ENCODE measurements at places on chromosomes 2 and 18.

GRCh38 chr2:42602218-42602875 is 33.9 kb downstream of the MTA3 start:
- no peak for ATAC-seq

- ATAC-seq: no peak
Measured at GRCh38 chr18:7741640-7742039, 174.5 kb downstream of the PTPRM start.

GRCh38 chr2:161355983-161356382 is 47.8 kb downstream of the PSMD14 start:
- no peak for ATAC-seq

GRCh38 chr2:11799826-11800225 is 53.4 kb downstream of the LPIN1 start:
- ATAC-seq: no peak

GRCh38 chr2:86570059-86570458 is 6.8 kb upstream of the CHMP3 start:
- no peak for ATAC-seq

GRCh38 chr2:239309398-239310245 is 91.2 kb downstream of the HDAC4 start:
- ATAC-seq: no peak

DNA sequence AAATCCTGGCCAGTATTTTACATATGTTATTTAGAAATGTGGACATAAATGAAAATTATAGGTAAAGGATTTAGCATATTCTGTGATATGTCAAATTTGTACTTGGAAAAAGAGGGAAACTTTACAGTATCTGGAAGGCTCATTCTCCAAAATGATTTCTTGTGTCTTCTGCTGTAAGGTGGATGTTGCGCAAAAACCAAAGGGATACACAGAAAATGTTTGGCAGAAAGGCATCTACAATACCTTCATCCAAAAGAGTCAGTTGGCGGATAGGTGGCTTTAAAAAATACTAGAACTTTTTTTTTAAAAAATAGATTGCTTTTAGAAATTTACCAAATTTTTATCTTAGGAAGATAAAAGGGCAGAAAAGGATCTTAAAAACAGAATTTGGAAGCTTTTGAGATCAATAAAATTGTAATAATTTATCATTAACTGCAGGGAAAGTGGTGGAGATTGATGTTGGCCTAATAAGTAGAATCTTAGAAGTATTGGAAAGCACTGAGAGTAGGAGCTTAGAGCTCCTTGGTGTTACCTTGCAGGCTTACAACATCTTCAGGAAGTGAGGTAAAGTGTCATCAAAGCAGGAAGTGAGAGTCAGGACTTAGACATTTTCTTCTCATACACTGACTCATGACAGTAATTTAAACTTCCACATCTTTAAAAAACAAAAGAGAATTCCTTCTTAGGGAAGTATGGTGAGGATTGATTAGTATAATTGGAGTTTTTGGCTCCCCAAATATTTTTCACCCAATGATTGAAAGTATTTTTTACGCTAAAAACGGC is 2.1 kb downstream of the NABP1 start:
- ATAC-seq: peak; percentile 6

DNA sequence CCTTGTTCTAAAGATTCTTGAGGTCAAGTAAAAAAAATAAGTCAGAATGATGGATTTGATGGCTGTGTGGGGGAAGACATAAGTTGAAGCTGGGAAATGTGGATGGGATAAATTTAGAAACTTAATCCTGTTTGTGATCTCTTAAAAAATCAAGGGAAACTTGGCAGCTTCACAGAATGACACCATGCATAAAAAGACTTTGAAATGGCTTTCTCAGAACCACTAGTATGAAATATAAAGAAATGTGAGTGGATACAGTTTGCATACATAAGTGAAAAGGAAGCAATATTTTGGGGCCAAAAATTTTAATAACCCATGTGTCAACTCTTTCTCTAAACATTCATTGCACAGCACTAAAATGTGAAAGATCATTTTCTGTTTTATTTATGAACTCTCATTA is 21.7 kb downstream of the CDH19 start:
- ATAC-seq: no peak

GRCh38 chr2:67479261-67479660 is 82.1 kb downstream of the ETAA1 start:
- no peak for ATAC-seq

DNA sequence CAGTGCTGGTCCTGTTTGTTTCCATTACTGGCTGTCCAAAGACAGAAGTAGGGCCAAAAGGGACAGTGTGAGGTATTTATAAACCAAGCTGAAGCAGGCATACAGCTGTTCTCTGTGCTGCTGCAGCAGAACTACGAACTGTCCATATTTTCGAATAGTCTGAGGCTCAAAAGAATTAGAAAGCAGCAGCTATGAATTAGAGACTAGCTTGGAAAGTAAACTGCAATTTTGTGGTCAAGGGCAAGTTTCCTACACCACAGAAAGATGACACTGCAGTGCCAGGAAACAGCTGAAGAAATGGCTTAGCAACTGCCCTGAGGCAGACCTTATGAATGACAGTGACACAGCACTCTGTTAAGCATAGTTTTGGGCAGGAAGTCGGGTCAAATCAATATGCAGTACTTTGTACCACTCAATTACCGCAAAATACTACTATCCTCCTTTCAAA is 125.3 kb downstream of the TMEM131 start:
- ATAC-seq: peak; percentile 80

- peak; percentile 72 for ATAC-seq
Measured at GRCh38 chr2:112679484-112679883, 33.7 kb downstream of the SLC20A1 start.

DNA sequence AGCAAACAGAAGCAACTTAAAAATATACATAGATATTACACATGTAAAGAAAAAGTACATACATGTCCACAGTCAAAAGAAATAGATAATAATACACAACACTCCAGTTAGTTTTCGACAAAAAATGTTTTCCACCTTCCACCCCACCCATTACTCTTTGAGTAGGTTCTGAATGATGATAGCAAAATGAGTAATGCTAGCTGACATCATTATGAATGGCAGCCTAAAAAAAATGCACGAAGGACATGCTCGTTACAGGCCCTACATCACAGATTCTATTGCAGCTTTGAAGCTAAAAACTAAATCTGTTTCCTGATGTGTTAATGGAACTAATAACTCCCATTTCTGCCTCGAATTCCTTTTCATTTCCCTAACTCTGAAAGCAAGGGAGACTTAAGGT is 578.7 kb upstream of the NETO1 start:
- ATAC-seq: no peak

- ATAC-seq: no peak
Measured at GRCh38 chr2:50480507-50480906, 551.4 kb downstream of the NRXN1 start.

GRCh38 chr18:55097456-55098170 is 138.4 kb upstream of the CCDC68 start:
- ATAC-seq: peak; percentile 10

DNA sequence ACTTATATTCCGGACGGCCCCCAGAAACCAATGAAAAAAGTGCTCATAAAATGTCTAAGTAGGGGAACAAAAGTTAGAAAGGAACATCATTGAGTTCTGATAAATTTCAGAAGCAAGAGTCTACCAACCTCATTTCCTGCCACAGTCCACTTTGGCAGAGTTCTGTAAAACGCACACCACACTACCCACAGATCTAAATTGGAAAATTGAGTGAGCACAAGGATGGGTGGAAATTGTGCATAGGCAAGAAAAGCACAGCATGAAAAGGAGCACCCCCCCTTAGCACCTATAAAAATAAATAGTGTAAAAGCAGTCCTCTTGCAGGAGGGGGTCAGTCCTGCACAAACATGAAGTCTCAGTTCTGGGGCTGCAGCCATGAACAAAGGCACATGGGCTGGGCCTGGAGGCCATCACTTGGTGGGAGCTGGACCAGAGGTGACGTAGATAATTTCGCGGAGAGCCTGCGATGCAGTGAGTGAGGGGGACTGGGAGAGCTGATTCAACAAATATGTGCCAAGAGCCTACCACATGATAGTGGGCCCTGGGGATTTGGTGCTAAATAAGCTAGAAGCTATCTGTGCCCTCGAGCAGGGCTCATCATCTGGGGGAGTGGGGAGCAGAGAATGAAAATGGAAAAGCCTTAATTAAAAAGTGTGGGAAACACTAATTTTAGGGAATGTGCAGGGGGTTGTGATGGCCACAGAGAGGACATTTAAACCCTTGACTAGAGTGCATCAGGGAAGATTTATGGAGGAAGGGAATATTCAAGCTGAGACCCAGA is 48.9 kb upstream of the SPP2 start:
- ATAC-seq: no peak

DNA sequence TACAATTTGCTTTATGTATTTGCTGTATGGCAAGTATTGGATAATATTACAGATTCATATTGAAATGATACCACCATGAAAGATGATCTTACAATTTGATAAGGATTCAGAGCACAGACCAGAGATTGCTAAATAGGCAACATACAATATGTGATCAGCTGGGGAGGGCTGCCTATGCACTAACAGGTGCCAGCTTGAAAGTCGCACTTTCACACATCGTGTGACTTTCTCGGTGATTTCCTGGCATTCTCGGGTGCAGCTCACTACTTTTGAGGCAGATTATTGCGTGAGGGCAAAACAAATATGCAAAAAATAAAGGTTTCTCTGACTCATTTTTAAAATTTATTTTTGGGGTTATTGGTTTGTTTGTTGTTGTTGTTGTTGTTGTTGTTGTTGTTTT is 36.0 kb downstream of the RBMS1 start:
- ATAC-seq: no peak

DNA sequence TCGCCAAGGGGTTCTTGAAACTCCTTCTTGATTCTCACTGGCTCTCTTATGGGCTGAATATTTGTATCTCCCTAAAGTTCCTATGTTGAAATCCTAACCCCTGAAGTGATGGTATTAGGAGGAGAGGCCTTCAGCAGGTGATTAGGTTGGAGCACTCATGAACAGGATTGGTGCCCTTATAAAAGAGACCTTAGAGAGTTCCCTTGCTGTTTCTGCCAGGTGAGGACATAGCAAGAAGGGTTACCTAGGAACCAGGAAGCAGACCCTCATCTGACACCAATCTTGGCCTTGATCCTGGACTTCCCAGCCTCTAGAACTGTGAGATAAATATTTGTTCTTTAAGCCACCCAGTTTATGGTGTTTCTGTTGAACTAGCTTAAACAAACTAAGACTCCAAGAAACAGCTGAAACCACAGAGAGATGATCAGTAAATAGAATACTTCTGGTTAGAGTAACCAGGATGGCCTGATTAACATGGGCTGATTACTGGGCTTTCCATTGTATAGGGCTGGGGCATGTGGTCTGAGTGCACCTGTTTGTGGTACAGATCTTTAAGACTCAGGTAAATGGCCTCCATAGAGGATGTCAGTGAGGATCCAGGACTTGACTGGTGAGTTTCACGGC is 7.7 kb upstream of the CDC42EP3 start:
- ATAC-seq: no peak

DNA sequence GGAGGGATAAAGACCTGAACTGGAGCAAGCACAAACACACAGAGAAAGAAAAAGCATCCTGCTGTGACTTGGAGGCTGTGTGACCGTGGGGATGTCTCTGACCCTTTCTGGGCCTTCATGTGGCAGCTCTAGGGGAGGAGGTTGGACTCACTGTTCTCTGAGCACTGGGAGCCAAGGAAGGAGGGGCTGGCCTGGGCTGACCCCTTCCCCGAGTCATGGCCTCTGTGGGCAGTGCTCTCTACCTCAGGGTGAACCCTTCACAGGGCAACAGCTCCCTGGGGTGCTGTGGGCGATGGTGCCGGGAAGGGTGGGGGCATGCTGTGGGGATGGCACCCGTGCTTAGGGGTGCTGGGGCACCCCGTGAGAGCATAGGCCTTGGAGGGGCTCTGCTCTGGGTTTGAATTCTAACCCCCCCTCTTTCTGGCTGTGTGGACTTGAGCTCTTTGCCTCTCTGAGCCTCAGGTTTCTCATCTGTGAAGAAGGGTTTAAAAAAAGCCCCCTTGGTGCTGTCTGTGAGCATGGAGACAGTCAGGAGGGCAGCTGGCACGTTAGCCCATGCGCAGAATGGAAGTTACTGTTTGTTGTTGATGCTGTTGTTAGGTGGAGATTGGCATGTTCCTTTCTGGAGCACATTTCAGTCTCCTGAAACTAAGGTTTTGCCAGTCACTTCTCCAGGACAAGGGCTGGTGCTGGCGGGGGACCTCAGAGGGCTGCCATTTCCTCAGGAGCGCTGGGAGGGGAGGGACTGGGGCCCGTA is 700 bp downstream of the TOGARAM2 start:
- ATAC-seq: peak; percentile 45

- ATAC-seq: peak; percentile 30
Measured at GRCh38 chr2:177543007-177543760, 150.6 kb downstream of the AGPS start.

DNA sequence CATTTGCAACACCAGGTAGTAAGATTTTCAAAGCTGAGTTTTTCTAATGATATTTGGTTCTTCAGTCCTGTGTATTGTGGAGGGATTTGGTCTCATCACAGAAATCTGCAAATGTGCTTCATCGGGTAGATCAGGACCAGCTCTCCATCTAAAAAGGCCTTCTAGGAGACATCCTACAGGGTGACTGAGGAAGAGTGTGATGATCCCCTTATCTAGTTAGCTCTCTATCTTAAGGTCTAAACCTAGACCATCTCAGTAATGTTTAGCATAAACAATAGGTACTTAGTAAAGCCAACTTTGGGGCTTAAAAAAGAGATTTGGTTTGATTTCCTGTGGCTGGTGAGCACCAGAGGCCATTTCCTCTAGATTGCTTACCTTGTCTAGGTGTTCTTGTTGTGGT is 145.2 kb downstream of the PRPF40A start:
- no peak for ATAC-seq

DNA sequence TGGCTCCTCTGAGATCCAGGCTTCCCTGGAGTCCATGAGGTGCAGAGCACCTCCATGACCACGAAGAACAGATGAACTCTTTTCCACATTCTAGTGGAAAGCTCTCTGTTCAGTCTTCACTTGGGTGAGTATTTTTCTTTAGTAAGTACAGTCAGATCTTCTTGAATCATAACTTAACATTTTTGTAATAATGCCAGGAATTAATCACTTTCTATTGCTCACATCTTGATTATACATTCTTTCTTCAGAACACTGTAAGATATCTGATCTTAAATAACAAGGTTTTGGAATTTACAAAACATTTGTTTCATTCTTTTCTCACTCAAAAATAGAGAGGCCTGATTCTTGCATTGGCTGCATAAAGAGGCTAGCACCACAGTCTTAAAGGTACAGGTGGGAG is 45.4 kb upstream of the RND3 start:
- ATAC-seq: peak; percentile 57

- peak; percentile 72 for ATAC-seq
Measured at GRCh38 chr2:200677721-200678532, 92.1 kb downstream of the AOX1 start.
